Nephron progenitor cell (in vitro differentiated cells): ENCODE measurements at places on chromosomes 7 and 10.

DNA sequence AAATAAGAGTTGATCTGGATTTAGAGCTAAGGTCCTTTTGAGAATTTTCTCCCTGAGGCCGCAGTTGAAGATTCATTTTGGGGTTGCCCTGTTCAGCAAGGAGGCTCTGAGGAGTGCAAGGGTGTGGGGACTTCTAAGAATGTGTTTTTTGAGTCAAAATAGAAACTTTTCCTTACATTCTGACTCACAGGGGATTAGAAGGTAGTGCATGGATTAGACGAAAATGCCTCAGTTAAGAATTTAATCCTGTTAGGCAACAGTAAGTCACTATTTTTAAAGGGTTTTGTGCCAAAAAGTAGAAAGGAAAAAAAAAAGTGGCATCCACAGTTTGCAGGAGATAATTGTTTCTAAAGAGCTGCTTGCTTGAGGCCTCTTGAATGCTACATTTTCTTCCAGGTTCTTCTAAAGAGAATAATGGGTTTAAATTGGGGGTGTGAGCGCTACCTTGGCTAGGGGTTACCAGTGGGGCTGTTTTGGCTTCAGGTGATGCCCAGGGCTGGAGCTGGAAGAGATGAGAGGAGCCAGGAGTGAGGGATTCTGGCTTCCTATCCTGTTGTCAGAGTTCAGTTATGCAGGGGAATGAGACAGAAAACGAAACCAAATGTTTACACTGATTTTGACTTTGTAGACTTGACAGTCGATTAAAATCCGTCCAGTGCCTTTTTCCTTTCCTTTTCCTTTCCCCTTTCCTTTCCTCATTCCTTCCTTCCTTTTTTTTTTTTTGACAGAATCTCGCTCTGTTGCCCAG, 52.9 kb downstream of the BAMBI start:
- no peak for DNase-seq
- H3K27ac ChIP-seq: peak overlapping the region; percentile 67
- H3K4me3 ChIP-seq: no peak overlapping the region

DNA sequence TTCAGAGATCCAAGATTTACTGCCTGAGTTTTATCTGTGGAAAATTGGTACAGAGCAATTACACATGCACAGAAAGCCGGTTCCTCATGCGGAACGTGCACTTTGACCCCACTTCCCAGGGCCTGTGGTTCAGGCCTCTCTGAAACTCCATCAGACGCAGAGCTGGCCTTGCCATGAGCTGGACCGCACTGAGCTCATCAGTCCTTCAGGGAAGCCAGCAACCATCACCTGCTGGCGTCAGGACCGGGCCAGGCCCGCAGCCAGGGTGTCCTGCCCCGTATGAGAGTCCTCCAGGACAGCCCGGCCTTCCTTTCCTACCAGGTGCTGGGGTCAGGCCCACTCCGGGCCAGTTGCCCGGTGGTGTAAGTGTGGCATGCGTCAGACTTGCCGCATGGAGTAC, 446.5 kb upstream of the FOXK1 start:
- peaks cover 15% of the 10 kb centered on the region for H3K27me3 ChIP-seq
- H3K36me3 ChIP-seq: no peaks in the 10 kb centered on the region
- peak; percentile 67 for DNase-seq
- peaks cover 33% of the 10 kb centered on the region for H3K4me1 ChIP-seq
- H3K4me3 ChIP-seq: no peak overlapping the region

DNA sequence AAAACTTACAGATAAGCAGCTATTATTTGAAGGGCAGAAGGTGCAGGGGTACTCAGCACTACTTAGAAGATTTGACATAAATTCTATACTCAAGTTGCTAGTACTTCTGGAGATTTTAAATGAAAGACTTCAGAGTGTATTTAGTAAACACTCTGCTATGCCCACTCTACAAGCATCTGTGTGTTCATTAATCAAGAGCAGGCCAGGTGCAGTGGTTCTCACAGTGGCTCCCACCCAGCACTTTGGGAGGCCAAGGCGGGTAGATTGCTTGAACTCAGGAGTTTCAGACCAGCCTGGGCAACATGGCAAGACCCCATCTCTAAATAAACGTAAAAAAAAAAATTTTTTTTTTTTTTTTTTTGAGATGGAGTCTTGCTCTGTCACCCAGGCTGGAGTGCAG, 38.9 kb upstream of the TOMM7 start:
- peaks cover 7% of the 10 kb centered on the region for H3K27me3 ChIP-seq
- no peak overlapping the region for H3K4me3 ChIP-seq
- peaks cover 15% of the 10 kb centered on the region for H3K4me1 ChIP-seq
- peaks cover 45% of the 10 kb centered on the region for H3K36me3 ChIP-seq

GRCh38 chr10:21534280-21534586, 201 bp downstream of the MLLT10 start:
- peak overlapping the region; percentile 68 for H3K27ac ChIP-seq
- peaks cover 61% of the 10 kb centered on the region for H3K4me1 ChIP-seq
- no peak for DNase-seq
- H3K4me3 ChIP-seq: peak overlapping the region; percentile 87
- H3K36me3 ChIP-seq: peaks cover 16% of the 10 kb centered on the region

- no peak overlapping the region for H3K27ac ChIP-seq
- no peaks in the 10 kb centered on the region for H3K4me1 ChIP-seq
- H3K27me3 ChIP-seq: peaks cover 43% of the 10 kb centered on the region
- H3K36me3 ChIP-seq: no peaks in the 10 kb centered on the region
- DNase-seq: no peak
- no peak overlapping the region for H3K4me3 ChIP-seq
Measured at GRCh38 chr10:97796651-97797050, 24.9 kb upstream of the SFRP5 start.

GRCh38 chr10:91289305-91289704, 68.8 kb downstream of the PCGF5 start:
- H3K27ac ChIP-seq: no peak overlapping the region
- no peak overlapping the region for H3K4me3 ChIP-seq
- DNase-seq: no peak
- no peaks in the 10 kb centered on the region for H3K4me1 ChIP-seq
- peaks cover 5% of the 10 kb centered on the region for H3K27me3 ChIP-seq

GRCh38 chr7:100545360-100546128, 6.5 kb downstream of the AGFG2 start:
- DNase-seq: no peak
- H3K4me1 ChIP-seq: peaks cover 70% of the 10 kb centered on the region
- peak overlapping the region; percentile 70 for H3K27ac ChIP-seq
- peaks cover 22% of the 10 kb centered on the region for H3K27me3 ChIP-seq

DNA sequence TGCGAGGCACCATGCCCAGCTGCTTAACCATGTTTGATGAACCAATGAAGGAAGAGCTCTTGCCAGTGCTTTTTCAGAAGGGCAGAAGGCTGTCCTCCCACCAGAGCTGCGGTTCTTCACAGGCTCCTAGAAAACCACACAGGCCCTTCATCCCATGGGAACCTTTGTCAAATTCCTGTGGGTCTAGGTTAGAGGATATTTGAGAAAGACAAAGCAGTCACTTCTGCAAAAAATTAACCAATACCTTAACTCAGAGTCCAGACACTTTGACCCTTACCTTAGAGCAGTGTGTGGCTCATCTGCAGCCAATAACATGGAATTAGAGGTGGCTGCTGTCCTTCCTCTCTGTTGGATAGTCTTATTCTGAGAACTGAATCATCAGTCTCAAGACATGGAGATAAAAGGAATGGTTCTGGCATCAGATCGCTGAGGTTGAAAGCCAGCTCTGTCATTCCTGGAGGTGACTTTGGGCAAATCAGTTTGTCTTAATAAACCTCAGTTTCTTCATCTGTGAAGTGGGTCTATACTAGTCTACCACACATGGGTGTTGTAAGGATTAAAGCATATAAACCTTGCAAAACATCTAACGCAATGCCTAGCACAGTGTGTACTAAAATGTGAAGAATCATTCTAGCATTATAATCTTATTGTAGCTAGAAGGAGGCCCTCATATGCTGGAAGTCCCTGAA, 65.1 kb upstream of the PIP4K2A start:
- no peak overlapping the region for H3K27ac ChIP-seq
- no peak for DNase-seq
- peaks cover 10% of the 10 kb centered on the region for H3K27me3 ChIP-seq
- H3K4me1 ChIP-seq: peaks cover 7% of the 10 kb centered on the region
- H3K4me3 ChIP-seq: no peak overlapping the region
- peaks cover 5% of the 10 kb centered on the region for H3K36me3 ChIP-seq
